ENCODE measurements at places on chromosomes 1 and 21.

- peak; percentile 65 for DNase-seq
Observed at GRCh38 chr1:226603022-226603857, 54.7 kb downstream of the STUM start.

- peak; percentile 1 for DNase-seq
Observed at GRCh38 chr1:247681288-247681897, 1.9 kb upstream of the OR13G1 start.

DNA sequence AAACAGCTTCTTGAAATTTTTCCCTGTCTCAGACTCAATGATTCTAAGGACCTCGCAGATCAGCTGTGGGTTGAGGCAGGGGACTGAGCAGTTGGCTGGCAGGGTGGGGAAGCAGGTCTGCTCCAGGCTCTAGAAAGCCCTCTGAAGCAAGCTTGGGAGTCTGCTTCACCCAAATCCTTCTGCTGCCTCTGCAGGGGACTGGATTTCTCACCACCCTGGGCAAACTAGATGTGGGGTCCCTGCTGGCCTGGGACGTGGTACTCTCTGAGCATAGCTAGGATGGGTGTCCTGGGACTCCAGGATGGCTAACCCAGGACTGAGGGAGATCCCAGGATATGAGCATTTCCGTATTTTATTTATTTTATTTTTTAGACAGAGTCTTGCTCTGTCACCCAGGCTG is 89.3 kb downstream of the LAMC2 start:
- no peak for DNase-seq

GRCh38 chr1:46544561-46545240 is 6.7 kb downstream of the KNCN start:
- DNase-seq: no peak

DNA sequence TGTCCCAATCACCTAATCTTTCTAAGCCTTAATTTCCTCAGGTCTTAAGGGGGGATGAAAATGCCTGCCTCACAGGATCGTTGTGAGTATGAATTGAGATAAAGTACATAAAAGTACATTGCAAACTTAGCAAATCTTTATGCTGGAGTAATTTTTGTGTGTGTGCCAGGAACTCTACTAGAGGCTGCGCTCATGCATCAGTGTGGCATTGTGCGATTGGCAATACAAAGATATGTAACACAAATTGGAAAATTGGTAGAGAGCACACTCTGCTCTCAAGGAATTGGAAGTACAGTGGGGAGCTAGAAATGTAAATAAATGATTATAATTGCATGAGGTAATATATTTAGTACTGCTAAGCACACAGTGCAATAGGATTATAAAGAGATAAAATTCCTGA is 398.3 kb downstream of the DUSP10 start:
- DNase-seq: no peak

- no peak for DNase-seq
Observed at GRCh38 chr1:154095456-154096060, 59.3 kb downstream of the NUP210L start.

DNA sequence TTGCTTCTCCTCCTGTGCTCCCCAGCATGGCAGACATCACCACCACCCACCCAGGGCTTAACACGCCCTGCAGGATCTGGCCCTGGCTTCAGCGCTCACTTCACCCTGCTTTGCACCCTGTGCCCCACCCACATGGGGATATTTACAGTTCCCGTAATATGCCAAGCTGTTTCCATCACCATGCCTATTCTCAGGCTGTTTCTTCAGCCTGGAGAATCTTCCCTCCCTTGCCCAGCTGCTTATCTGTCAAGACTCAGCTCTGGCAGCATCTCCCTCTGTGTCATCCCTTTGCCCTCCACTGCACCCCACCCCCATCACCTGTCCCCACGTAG is 3.6 kb upstream of the AHCYL1 start:
- DNase-seq: no peak

- peak; percentile 45 for DNase-seq
Observed at GRCh38 chr1:46137916-46138315, 5.5 kb upstream of the PIK3R3 start.

GRCh38 chr1:226083302-226084101 is 21.0 kb downstream of the H3-3A start:
- peak; percentile 79 for DNase-seq

DNA sequence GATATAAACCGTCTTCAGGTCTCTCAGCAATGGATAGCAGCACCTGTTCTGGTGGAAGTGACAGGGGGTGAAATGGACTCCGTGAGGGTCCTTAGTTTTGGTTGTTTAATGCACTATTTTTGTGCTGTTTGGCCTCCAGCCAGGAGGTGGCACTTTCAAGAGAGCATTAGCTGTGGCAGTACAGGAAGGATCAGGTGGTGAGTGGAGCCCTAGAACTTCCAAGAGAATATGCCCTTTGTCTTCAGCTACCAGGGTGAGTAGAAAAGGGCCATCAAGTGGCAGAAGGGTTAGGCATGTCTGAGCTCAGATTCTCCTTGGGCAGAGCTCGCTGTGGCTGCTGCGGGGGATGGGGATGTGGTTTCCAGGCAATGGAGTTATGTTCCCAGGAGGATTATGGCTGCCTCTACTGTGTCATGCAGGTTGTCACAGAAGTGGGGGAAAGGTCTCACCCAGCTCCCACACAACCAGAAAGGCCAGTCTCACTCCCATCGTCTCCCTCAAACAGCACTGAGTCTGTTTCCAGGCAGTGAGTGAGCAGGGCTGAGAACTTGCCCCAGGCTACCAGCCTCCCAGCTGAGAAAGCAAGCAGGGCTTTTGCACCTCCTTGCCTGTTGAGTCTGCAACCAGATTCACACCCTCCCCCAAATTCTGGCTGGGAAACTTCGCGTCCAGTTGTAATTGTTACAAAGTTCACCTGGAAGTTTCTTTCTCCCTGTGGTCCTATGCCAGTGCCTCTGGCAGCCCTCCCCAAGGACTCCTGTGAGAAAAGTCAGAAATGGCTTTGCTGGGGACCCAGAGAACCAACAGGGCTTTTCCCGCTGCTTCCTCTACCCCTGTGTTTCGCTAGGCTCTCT is 39.1 kb upstream of the TTLL7 start:
- DNase-seq: no peak

DNA sequence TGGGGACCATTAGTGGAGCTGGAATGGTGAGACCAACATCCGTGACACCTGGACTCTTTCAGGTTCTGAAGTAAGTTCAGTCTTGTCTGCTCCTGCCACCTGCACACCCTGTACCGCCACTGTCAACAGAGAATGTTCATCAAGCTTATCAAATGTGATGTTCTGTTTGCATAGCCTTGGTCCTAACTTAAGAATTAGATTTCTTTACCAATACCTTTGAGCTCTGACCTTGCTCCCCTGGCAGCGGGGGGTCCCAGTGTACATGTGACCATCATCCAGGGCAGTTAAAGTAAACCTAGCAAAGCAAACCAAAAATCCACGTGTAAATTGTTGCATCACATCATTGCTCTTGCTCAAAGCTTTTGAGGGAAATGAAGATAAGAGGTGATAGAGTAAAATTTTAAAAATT is 14.5 kb downstream of the SLC25A33 start:
- no peak for DNase-seq

DNA sequence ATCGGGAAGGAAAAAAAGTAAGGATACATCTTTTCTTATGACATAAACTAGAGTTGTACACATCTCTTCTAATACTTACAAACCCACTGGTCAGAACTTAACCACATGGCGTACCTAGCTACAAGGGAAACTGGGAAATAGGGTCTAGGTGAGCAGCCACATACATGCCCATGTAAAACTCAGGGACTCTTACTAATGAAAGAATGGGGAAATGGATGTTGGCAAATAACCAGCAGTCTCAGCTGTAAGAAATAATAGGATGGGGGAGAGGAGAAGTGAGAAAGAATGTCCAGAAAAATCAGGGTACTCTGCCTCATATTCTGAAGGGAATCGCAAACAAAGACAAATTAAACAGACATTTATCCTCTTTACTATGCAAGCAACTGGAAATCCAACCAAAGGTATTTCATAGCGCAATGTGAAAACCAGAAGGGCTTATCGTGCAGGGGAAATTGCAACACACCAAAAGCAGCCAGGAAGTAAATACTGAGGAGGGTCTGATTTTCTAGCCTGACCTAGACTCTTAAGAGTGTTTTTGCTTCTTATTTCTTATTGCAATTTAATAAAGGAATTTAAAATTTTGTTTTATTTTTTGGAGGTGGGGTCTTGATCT is 17.5 kb downstream of the GTF2B start:
- DNase-seq: no peak

- peak; percentile 37 for DNase-seq
Observed at GRCh38 chr1:59568158-59568935, 246.4 kb upstream of the HOOK1 start.

DNA sequence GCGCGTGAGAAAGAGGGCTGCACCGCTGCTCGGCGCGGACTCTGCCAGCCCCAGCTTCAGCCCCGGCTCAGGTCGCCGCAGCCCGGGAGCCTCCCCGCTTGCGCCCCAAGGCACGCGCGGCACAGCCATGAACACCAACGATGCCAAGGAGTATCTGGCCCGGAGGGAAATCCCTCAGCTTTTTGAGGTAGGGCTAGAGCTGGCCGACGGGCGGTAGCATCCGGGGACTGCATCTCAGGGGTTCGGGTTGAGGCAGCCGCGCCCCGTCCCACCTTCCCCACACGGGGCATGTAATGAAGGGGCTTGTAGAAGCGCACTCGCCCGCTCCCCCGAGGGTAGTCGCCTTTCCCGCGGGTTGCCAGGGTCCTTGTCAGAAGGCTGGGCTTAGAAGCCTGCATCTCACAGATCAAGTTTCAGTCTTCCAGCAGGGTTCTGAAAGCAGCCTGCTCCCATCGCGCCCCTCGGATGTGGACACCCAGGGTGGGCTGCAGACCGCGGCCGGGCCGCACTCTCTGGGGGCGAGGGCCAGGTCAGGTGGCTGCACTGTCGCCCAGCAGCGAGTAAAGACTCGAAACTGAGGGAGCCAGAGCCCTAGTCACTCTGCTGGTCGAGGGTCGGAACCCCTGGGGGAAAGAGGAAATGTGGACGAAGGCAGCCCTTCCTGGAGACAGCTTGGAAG is 507 bp downstream of the AK5 start:
- peak; percentile 41 for DNase-seq

GRCh38 chr1:165069829-165070228 is 286.7 kb downstream of the LMX1A start:
- no peak for DNase-seq

DNA sequence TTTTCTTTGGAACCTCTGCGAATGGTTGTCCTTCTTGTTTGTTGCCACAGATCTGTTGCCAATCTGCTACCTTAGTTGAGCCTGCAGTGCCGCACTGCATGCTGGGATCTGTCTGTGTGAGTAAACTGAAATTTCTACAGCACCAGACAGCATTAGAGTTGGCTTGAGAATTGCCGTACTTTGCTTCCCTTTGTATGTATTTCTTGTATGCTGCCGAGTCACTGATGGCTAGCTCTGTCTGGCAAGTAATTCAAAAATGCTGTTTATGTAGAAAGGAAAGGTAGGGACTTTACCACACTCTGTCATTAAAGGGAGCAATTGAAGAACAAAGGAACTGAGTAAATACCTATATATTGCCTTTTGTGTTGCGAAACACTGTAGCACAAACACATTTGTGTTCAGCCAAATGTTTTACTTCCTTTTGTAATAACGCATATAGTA is 857.4 kb downstream of the USP25 start:
- DNase-seq: peak; percentile 37

- no peak for DNase-seq
Observed at GRCh38 chr1:211521102-211521815, 29.3 kb upstream of the RD3 start.

DNA sequence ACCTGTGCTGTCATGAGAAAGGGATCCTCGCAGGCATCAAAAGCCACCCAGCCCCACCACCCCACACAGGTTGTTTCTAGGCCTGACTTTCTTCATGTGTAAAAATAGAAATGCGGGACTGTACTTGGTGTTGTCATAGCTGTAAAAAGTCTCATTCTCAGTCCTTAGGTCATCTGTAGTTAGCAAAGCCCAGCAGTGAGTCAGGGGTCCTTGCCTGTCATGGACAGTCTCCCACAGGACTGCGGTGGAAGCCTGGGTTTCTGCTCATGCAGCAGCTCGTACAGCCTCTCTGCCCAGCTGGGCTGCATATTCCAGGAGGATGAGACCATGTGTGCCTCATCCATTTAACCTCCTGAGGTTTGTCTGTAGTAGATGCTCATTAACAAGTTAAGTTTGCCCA is 58.2 kb downstream of the MRPS6 start:
- DNase-seq: peak; percentile 31

DNA sequence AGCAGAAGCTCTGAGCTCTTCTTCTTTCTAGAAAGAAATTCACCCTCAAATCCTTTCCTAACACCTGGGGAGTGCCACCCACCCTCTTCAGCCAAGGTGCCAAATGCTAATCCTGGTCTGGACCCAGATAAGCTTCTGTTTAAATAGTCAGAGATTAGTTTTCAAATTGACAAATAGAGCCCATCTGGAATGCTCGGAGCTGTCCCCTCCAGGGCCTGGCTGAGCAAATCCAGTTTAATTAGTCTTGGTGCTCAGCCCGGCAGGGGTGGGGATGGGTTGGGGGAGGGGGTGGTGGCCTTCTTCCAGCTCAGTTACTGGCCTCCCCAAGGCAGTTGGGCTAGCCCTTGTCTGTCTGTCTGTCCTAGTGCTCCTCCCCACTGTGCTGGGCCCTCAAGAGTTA is 269.5 kb downstream of the GRIK3 start:
- no peak for DNase-seq

- DNase-seq: no peak
Observed at GRCh38 chr21:38921511-38922251, 116.0 kb downstream of the ETS2 start.

GRCh38 chr1:218916720-218917119 is 257.0 kb upstream of the LYPLAL1 start:
- DNase-seq: no peak

DNA sequence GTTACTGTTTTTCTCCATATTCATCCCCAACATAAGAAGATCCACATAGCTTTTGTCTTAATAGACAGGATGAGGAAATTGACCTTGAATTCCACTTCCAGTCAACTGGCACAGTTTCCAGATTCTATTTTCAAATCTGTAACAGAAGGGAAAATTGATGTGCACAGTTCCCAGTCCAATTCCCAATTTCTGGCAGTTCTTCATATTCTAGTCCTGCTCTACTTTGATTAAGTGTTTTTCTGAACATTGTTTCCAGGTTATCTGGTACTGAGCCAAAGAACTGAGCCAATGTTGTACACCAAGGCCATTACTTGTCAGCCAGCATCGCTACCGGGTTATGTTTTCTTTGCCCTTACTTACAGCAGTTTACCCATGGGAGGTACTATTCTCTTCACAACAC is 1755.4 kb downstream of the PLA2G4A start:
- DNase-seq: no peak

Data from fibroblast of skin of scalp (primary cell).